Activated CD8-positive, alpha-beta memory T cell treated with anti-CD3 and anti-CD28 coated beads, Interleukin-2, amount 50 U/mL, for 4 hours (primary cell): ENCODE measurements at places on chromosomes 3 and 15.

- DNase-seq, result no peak
Measured at GRCh38 chr3:45677841-45678240, 11.4 kb upstream of the SACM1L start.

DNA sequence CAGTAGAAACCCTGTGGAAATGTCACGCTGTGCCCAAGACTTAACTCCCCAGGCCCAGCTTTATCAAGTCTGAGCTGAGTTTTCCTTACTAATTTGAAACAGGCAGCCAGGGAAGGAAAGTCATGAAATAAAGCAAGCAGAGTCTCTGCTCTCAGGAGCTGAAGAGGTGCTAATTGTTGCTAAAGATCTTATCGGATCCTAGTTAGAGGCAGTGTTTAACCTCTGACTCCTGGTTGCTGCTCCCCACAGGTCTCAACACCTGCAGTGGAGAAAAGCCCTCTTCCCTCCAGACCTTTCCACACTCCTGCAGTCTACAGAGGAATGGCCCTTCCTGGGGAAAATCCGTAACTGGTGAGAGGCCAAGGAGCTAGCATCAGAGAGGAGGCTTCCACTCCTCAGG lies 628.2 kb downstream of the NTRK3 start:
- no peak for DNase-seq

- DNase-seq, result peak; percentile 60
Measured at GRCh38 chr3:172106989-172107388, 67.6 kb downstream of the FNDC3B start.

- peak; percentile 14 for DNase-seq
Measured at GRCh38 chr3:196868297-196868661, 559 bp downstream of the SENP5 start.

- DNase-seq, result no peak
Measured at GRCh38 chr3:133295199-133295901, 104.5 kb upstream of the BFSP2 start.

DNA sequence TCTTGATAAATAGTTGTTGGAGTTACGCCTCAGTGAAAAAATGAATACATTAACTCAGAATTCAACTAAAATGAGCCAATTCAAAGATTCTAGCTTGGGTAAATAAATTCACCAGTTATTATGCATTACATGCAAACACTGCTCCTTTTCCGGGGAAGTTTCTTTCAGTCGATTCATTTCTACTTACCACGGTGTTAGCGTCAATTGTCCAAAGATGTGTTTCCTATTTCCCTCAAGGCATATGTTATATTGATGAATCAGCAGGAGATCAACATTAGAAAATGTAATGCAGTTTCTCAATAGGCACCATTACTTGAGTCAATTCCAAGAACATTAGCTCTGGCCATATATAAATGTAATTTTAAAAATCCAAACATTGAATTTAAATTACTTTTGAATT lies 517.7 kb downstream of the OTOL1 start:
- no peak for DNase-seq

DNA sequence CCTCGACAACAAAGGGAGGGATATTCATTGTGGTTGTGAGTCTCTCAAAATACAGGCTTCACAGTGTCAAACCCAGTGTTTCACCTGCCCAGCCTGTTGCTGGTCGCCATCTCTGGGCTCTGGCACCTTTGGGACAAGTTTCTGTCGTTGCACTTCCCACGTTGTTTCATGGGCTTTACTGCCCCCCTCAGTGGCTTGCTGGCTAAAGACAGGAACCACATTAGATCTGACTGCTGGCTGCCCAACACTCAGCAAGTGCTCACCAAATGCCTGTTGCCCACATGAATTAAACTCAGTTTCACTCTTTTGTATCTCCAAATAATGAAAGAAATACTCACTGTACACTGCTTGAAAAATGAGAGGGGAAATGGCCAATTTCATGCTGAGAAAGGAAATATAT lies 27.6 kb downstream of the FOXL2 start:
- no peak for DNase-seq

- no peak for DNase-seq
Measured at GRCh38 chr15:63588826-63589225, 8.4 kb upstream of the FBXL22 start.

DNA sequence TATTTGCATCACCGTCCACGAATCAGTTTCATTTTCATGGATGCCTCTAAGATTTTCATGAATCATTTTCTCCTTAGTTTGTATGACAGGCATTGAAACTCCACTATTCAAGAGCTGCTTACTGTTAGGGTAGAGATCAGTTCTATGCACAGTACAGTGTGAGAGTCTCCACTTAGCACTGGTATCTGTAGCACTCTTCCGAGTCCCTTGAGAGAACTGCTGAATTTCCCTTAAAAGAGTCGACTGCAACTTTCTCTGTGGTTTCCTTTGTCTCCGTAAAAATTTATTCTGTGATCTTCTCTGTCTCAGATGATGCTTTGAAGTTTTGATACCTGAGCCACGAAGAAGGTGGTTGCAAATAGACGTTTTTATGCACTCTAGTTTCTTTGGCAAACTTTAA lies 14.8 kb downstream of the GTPBP8 start:
- no peak for DNase-seq

- DNase-seq, result no peak
Measured at GRCh38 chr15:45169608-45170480, 17.9 kb downstream of the SHF start.

DNA sequence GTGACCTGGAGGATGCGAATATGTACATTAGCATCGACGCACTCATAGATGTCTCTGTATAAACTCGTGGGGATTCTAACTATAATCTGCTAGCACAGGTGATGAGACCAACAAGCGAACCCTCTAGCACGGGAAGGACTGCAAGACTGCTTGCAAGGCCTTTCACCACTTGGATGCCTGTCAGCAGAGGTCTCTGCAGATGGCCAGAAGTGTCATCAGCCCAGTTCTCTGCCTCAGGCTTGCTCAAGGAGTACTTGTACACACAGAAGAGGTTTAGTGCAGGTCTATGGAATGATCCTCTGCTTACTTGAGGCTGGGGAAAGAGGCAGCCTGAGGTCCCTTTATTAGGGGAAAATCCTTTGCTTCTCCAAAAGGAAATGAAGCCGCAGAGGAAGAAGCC lies 48.1 kb downstream of the EDEM1 start:
- DNase-seq, result no peak

- no peak for DNase-seq
Measured at GRCh38 chr3:113092746-113093145, 102.0 kb downstream of the GTPBP8 start.

GRCh38 chr3:149277331-149277813 lies 55.7 kb upstream of the CP start:
- no peak for DNase-seq

DNA sequence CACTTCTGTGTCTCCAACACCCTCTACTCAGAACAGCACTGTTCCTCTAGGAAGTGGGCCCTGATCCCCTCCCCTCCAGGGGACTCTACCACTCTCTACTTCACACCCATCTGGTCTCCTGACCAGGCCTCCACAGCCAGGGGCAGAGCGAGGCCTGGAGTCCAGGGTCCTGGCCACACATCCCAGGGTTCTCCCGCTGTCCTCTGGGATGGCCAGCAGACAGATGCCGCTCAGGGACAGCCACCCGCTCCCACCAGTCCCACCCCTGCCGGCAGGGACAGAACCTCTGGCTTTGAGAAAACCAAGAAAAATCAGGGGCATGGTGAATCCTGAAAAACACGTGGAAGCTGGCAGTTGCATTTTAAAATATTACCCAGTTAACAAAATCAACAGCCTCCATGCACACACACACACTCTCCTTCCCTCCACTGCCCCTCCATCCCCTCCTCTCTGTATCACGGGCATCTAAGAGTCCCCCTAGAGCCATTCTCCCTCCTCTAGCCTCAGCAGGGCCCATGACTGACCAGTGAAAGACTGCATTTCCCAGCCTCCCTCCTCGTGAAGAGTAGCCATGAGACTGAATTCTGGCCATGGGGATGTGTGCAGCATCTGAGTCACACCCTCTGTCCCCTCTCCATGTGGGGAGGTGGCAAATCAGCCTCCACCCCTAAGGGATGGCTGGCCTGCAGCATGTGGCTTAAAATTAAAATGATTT lies 32.1 kb upstream of the IQSEC1 start:
- DNase-seq, result no peak

DNA sequence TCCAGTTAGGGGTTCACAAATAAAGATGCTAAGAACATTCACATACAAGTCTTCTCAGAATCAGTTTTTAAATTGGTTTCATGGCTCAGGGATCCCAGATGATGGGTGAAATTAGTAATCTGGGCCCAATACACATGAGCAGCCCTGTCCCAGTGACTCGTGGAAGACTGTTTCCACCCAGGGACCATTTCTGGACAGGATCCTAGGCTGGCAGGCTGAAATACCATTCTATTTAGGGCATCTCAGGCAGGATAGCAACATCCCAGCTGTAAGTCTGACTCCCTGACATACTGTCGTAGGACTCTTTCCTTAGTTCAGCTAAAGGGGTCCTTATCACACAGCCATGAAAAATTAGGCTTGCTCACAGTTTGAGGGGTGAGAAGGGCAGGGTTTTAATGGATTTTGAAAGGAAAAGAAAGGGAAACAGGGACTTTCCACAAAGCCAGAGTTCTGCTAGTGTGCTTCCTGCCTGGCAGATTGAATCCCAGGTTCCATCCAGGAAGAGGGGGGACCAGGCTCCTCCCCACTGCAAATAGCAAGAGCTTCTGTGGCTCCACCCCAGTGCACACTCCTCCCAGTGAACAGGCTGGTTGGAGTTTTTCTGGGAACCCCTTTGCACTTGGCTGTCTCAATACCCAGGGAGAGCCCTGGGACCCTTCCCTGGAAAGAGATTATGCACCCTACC lies 41.3 kb upstream of the LYZL4 start:
- no peak for DNase-seq
